GM04504 (cell line): ENCODE measurements at places on chromosomes 16 and 17.
A peak's percentile ranks its signal among the peaks of the same experiment; 100 is the strongest.

GRCh38 chr17:78895322-78895721 is 7.7 kb downstream of the CEP295NL start:
- no peak for DNase-seq

DNA sequence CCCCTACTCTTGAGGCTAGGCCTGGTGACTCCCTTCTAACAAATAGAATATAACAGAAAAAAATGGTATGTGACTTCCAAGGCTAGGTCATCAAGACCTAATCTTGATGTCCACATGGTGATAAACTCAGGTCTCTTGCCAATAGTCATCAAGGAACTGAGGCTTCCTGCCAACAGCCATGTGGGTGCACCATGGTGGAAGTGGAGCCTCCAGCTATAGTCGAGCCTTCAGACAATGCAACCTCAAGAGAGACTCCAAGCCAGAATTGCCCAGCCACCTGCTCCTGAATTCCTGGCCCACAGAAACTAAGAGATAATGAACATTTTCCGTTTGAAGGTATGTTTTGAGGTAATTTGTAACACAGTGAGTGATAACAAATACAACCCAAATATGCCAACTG is 55.9 kb upstream of the SREBF1 start:
- DNase-seq = no peak

DNA sequence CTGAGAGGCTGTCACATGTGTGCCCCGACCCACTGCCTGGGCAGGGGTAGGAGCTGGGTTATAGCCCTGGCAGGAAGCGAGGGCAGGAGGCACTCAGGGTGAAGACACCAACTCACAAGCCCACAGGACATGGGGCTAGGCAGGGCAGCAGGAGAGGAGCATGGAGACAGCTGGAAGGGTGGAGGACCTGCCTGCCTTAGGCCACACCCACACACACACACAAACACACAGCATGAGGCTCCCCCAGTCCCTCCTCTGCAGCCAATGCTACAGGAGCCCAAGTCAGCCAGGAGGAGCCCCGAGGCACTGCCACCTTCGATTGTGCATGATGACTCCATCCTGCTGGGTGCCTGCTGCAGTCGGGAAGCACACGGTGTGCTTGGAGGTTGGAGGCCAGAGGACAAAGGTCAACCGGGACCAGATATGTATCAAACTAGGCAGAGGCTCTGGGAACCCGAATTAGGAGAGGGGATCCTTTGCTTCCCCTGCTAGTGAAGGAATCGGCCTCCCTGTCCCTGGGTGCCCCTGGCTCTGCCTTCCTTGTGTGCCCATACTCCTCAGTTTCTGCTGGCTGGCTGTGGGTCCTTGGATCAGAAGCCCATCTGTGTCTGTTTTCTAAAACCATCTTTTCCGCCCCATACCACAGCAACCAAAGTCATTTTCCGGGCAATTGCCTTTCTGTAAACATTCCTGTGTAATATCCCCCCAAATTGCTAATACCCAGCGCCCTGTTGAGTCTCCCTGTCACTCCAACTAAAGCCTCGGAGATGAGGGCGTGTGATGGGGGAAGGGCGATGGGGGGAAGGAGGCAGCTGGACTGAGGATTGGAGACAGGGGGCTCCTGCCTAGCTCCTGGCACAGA is 20.5 kb downstream of the SRCIN1 start:
- no peak for DNase-seq

DNA sequence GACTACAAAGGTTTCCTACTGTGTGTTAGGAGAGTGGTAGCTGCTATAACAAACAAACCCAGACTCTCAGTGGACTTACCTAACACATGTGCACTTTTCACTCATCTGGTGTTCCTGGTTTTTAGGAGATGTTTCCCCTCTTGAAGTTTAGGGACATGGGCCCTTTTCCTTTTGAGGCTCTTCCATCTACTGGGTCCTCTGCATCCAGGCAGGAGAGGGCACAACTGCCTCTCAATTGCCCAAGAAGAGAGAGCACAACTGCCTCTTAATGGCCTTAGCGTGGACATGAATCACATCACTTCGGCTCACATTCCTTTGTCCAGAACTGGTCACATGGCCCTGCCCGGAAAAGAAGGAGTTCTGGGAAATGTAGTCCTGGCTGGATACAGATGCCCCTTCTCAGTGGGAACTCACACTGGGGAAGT is 9.8 kb upstream of the TNRC6C start:
- DNase-seq = no peak

DNA sequence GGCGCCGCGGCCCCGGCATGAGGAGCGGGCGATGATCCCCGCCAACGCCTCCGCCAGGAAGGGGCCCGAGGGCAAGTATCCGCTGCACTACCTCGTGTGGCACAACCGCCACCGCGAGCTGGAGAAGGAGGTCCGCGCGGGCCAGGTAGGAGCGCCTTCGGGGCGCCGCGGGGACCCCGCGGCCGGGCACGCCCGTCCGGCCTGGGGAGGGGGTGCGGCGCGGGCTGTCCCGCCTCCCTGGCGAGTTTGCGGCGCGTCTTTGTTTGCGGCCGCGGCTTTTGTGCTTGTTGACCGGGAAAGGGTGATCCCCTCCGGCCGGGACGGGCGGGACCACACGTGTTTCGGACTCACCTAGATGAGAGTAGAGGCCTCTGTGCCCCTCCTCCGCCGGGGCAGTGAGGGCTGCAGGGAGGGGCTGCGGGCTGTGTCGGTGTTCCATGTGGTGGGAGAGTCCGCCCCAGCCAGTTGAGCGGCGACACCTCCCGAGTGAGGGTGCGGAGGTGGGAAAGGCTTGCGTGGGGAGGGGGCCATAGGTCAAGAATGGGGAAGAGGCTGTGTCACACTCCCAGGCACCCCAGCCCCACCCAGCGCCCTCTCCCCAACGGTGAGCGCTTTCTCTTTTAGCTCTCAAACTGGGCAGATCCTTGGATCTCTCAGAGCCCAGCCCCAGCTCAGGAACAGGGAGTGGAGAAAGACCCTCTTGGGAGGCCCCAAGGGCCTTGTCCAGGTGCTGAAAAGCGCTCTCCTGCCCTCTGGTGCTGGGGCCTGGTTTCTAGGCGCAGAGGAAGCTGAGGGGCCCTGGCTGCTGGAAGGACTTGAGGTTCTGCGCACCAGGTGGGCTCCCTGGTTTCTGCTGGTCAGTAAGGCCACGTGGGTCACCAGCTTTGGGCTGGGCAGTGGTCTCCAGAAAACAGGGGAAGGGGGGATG is 923 bp downstream of the ANKRD13B start:
- no peak for DNase-seq

DNA sequence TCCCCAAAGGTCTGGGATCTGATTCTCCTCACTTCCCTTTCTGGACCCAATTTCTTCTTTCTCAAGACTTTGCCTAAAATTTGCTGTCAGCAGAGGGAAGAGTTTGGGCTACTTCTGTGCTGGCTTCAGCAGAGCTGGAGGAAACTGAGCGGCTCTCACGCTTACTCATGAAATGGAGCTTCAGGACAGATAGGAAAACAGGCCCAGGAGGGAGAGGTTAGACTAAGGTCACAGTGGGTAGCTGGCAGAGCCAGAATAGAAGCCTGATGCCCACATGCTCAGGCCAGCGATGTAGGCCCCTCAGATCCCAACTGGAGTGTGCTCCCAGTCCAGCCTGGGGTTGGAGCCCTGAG is 593 bp downstream of the SLC38A7 start:
- DNase-seq = no peak

DNA sequence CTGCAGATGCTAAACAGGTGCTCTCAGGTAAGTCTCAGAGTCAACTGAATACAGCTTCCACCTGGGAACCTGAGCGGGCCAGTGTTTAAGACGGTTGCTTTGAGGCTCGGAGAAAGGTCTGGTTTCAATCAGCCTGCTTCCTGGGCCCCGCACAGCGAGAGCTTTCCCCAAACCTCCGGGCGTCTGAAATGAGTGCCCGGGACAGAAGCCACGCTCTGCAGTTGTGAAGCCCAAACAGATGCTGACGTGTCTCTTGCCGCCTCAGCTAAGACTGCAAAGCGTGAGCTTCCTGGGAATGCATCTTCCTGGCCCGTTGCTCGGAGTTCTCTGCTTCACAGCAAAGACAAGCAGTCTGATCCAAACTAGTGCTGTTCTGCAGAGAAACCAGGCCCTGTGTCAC is 36.7 kb downstream of the PLXDC1 start:
- DNase-seq = peak; percentile 45

- DNase-seq = no peak
These were observed 9.8 kb downstream of the PSKH1 start for GRCh38 chr16:67902831-67903230.

DNA sequence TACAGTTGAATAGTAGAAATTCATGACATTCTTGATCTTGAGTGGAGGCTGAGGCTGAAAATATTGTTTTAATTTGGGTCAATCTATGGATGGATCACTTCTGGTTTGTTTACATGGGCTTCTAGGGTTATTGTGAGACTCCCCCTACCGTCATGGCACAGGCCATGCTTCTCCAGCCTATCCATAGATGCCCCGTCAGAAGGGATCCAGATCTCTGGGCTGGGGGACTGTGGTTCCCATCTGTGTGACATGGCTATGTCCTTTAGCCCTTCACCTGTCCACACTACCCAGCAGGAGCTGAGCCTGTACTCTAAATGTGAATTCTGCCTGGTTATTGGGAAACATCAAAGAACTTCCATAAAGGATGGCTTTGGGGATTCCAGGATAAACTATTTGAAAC is 160.4 kb downstream of the ABCC12 start:
- no peak for DNase-seq

- DNase-seq = peak; percentile 18
These were observed 76.2 kb upstream of the CDC42EP4 start for GRCh38 chr17:73387746-73388577.

DNA sequence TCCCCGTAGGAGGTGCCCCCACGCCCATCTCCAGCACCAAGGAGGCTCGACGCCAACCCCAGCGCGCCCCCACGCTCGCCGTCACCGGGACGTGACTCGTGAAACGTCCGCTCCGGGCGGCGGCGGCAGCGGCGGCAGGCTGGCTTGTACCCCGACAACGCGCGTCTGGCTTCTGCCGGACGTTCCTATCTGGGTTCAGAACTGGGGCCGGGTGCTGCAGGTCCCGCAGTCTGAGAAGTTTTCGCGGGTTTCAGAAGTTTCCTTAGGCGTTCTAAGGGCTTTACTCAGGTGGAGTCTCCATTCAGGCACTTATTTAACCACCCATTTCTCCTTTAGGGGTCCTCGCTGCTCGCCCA is 672 bp upstream of the ALKBH5 start:
- DNase-seq = no peak

DNA sequence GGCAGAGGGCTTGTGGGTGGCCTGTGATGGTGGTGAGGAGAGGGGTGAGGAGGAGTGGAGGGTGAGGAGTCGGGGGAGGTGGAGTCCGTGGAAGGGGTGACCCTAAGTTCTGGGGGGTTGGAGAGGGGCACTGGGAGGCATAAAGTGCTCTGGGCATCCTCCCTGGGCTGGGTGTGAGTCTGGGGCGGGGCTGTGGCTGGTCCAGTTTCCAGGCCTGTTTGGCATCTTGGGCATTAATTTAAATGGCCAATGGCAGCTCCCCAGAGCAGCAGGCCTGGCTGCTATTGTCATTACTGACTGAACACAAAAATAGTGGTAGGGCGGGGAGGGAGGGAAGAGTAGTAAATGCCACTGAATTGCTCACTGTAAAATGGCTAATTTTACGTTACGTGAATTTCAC is 7.7 kb upstream of the ARHGAP23 start:
- no peak for DNase-seq

GRCh38 chr16:13629704-13630103 is 290.2 kb upstream of the ERCC4 start:
- DNase-seq = no peak

- no peak for DNase-seq
These were observed 26.9 kb downstream of the AP1G1 start for GRCh38 chr16:71781741-71782140.

- DNase-seq = no peak
These were observed 1.4 kb upstream of the TBC1D24 start for GRCh38 chr16:2473446-2473926.

DNA sequence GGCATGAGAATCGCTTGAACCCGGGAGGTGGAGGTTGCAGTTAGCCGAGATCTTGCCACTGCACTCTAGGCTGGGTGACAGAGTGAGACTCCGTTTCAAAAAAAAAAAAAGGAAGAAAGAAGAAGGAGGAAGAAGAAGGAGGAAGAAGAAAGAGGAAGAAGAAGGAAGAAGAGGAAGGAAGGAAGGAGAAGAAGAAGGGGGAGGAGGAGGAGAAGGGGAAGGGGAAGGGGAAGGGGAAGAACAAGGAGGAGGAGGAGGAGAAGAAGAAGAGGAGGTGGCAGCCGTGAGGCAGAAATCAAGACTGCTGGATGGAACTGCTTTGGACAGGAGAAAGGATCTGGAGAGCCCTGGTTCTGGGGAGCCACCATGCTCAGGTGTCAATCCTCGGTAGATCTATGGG is 29.7 kb upstream of the PEMT start:
- DNase-seq = no peak

DNA sequence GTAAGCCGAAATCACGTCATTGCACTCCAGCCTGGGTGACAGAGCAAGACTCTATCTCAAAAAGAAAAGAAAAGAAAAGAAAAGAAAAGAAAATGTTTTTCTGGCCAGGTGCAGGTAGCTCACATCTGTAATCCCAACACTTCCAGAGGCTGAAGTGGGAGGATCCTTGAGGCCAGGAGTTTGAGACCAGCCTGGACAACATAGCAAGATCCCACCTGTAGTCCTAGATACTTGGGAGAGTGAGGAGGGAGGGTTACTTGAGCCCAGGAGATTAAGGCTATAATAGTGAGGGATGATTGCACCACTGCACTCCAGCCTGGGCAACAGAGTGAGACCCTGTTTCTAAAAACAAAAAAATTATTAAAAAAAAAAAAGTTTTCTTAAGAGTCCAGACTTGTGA is 2.5 kb upstream of the ATP5MC1 start:
- no peak for DNase-seq

DNA sequence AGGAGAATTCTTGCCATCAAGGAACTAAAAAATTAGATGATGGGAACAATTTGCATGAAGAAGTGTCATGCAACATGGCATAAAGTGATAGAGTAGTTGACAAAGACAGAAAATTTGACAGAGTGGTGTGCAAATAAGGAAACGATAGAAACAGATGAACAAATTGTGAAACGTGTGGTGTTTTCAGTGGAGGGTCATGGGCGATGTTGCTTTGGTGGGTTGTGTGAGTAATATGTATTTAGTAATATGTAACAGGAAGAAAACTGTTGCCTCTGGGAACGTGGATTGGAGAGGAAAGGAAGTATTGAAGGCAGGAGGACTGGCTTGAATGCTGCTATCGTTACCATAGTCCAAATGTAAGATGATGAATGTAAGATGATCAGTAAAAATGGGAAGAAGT is 3.6 kb downstream of the COX10 start:
- DNase-seq = no peak

- DNase-seq = peak; percentile 96
These were observed 762 bp upstream of the MED13 start for GRCh38 chr17:62065611-62066468.

DNA sequence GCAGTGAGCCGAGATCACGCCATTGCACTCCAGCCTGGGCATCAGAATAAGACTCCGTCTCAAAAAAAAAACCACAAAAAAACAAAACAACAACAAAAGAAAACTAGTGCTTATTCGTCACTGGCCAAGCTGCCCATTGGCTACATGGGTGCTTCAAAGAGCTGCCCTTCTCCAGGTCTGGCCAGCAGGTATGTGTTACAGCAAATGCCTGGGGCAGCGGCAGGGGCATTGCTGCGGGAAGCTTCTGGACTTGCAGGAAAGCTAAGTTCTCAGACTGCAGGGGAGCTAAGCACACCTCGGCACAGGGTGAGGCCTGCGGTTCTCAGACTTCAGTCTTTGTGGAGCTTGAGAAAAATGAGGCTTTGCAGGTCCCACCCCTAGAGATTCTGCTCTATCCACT is 4.1 kb upstream of the STH start:
- DNase-seq = no peak

GRCh38 chr16:87207509-87207908 is 109.7 kb downstream of the C16orf95 start:
- DNase-seq = peak; percentile 80
